Activated CD8-positive, alpha-beta memory T cell treated with anti-CD3 and anti-CD28 coated beads, Interleukin-2, amount 10 ng/mL, durations not matched to agents 7 days and 5 days (primary cell): ENCODE measurements at places on chromosomes 13 and 19.

- no peak overlapping the region for H3K4me3 ChIP-seq
- DNase-seq: no peak
- H3K27ac ChIP-seq: no peak overlapping the region
- H3K36me3 ChIP-seq: no peaks in the 10 kb centered on the region
- no peaks in the 10 kb centered on the region for H3K27me3 ChIP-seq
Measured at GRCh38 chr13:108752276-108752675, 122.9 kb downstream of the MYO16 start.

- H3K4me3 ChIP-seq: no peak overlapping the region
- no peaks in the 10 kb centered on the region for H3K4me1 ChIP-seq
- H3K27ac ChIP-seq: no peak overlapping the region
- DNase-seq: no peak
- H3K36me3 ChIP-seq: peaks cover 17% of the 10 kb centered on the region
Measured at GRCh38 chr13:95073747-95074311, 227.4 kb downstream of the ABCC4 start.

DNA sequence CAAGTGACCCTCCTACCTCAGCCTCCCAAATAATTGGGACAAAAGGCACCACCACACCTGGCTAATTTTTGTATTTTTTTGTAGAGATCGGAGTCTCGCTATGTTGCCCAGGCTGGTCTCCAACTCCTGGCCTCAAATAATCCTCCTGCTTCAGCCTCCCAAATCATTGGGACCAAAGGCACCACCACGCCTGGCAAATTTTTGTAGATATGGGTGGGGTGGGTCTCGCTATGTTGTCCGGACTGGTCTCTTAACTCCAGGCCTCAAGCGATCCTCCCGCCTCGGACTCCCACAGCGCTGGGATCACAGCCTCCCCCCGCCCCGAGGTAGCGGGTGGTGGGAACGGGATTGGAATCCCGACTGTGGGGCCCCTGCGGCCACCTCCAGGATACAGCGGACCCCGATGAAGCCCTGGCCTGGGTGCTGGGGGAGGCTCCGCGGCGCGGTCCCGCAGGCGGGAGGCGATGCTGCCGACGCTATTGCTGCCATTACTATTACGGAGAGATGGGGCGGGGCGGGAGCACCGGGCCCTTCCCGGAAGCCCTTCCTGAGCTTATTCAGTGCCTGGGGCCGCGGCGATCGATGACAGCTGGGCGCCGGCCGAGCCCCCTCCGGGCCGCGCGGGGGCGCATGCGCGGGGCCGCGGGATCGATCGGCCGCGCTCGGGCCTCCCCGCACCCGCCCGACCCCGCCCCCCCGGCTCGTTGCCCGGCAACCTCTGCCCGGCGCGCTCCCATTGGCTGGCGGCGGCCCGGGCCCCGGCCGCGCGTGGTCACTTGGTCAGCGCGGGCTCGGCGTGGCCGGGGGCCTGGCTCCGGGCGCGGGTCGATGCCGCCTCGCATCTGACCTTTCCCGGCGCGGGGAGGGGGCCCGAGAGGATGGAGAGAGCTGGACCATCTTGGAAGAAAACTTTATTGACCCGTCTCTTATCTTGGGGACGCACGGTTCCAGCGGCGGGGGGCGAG lies 27.9 kb upstream of the ONECUT3 start:
- H3K4me3 ChIP-seq: no peak overlapping the region
- H3K4me1 ChIP-seq: peaks cover 3% of the 10 kb centered on the region
- no peak overlapping the region for H3K27ac ChIP-seq
- DNase-seq: peak; percentile 57
- H3K36me3 ChIP-seq: no peaks in the 10 kb centered on the region

DNA sequence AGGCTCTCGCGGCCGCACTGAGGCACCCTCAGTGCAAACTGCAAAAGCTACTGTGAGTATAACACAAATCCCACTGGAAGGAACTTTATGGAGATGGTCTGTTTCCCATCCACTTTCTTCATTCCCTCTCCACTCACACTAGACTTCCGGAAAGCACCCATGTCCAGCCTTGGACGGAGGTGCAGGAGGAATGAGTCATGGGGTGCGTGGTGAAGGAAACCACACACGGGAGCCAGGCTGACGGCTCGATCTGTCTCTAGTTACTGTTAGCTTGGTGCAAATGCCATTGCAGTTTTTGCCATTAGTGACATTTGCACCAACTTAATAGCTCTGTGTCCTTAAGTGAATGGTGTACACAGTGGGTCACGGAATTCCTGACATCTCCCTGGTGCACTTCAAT lies 14.6 kb downstream of the NLRP8 start:
- no peaks in the 10 kb centered on the region for H3K36me3 ChIP-seq
- no peaks in the 10 kb centered on the region for H3K4me1 ChIP-seq
- H3K27me3 ChIP-seq: no peaks in the 10 kb centered on the region

GRCh38 chr13:36297366-36298338 lies at the start of gene CCDC169:
Gene CCDC169, minus strand, starts transcription at chr13:36297814. Its CDS starts 95 bp downstream, at chr13:36297719.
- peaks cover 3% of the 10 kb centered on the region for H3K4me1 ChIP-seq
- H3K4me3 ChIP-seq: peak within 1 kb of the TSS; percentile 74
- H3K27ac ChIP-seq: no peak within 1 kb of the TSS
- DNase-seq: peak; percentile 60
- H3K27me3 ChIP-seq: peaks cover 37% of the 10 kb centered on the region
- H3K36me3 ChIP-seq: no peaks in the 10 kb centered on the region

- H3K27ac ChIP-seq: no peak overlapping the region
- peaks cover 6% of the 10 kb centered on the region for H3K27me3 ChIP-seq
- no peaks in the 10 kb centered on the region for H3K36me3 ChIP-seq
- DNase-seq: no peak
- H3K4me1 ChIP-seq: peaks cover 8% of the 10 kb centered on the region
Measured at GRCh38 chr13:41991936-41992335, 31.0 kb upstream of the VWA8 start.

- H3K4me1 ChIP-seq: no peaks in the 10 kb centered on the region
- H3K27me3 ChIP-seq: no peaks in the 10 kb centered on the region
- H3K36me3 ChIP-seq: no peaks in the 10 kb centered on the region
- no peak overlapping the region for H3K4me3 ChIP-seq
- DNase-seq: no peak
- no peak overlapping the region for H3K27ac ChIP-seq
Measured at GRCh38 chr13:34310539-34310938, 492.6 kb downstream of the RFC3 start.

GRCh38 chr13:93227878-93228642 lies 1.5 kb downstream of the GPC6 start:
- H3K4me1 ChIP-seq: no peaks in the 10 kb centered on the region
- H3K36me3 ChIP-seq: peaks cover 2% of the 10 kb centered on the region
- H3K4me3 ChIP-seq: no peak overlapping the region
- H3K27me3 ChIP-seq: peaks cover 50% of the 10 kb centered on the region
- no peak overlapping the region for H3K27ac ChIP-seq

- H3K36me3 ChIP-seq: no peaks in the 10 kb centered on the region
- DNase-seq: no peak
- no peak overlapping the region for H3K4me3 ChIP-seq
- no peaks in the 10 kb centered on the region for H3K27me3 ChIP-seq
Measured at GRCh38 chr13:113063091-113063491, 42.5 kb upstream of the F7 start.

DNA sequence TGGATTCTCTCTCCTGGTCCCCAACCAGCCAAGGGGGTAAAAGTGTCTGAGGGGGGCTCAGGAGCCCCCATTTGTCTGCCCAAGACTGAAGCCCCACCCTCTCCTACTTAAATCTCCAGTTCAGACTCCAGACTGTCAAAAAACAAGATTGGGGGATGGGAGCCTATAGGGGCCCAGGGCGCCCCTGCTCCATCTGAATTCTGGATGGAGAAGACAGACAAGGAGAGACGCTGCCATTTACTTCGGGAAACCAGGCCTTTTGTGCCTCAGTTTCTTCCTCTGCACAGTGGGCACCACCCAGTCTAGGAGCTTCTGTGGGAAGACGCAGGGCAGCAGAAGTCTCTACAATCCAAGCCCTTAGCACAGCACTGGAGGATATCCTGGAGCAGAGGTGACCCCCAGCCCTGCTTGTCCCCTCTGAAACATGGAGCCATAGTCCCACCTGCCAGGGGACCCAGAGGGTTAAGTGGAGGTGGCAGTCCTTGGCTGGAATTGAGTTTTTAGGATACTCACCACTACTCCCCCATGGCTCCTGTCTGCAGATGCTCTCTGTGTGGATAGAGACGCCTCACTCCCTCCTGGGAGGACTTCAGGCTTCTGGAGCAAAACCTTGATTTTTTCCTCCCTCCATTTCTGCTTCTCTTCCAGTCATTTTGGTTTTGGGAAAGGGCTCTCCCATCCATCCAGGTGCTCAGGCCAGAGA lies 1.7 kb upstream of the CRLF1 start:
- H3K4me3 ChIP-seq: no peak overlapping the region
- peaks cover 73% of the 10 kb centered on the region for H3K27me3 ChIP-seq
- H3K36me3 ChIP-seq: no peaks in the 10 kb centered on the region
- DNase-seq: no peak
- H3K4me1 ChIP-seq: peaks cover 9% of the 10 kb centered on the region

GRCh38 chr13:109214393-109214792 lies 572.0 kb downstream of the IRS2 start:
- H3K27ac ChIP-seq: no peak overlapping the region
- no peaks in the 10 kb centered on the region for H3K27me3 ChIP-seq
- H3K4me1 ChIP-seq: no peaks in the 10 kb centered on the region

GRCh38 chr19:42816894-42817293 lies 51.4 kb upstream of the PSG8 start:
- H3K4me1 ChIP-seq: no peaks in the 10 kb centered on the region
- no peak overlapping the region for H3K4me3 ChIP-seq
- no peaks in the 10 kb centered on the region for H3K27me3 ChIP-seq
- no peak overlapping the region for H3K27ac ChIP-seq

DNA sequence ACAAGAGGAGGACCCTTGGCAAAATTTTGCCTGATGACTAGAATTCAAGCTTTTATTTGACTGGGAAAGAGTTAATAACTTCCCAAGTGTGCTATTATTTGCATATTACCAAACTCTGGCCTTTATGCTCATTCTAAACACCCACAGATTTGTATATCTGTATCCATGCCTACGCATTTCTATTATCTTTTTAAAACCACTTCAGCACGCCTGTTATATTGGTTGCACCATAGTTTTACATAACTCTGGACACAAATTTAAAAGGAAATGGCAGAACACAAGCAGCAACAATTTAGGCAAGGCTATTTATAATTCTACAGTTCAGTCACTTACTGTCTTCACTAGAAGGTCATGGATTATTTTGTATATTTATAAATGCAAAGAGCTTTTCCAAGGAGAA lies 3.7 kb upstream of the RASL11A start:
- no peak for DNase-seq
- no peak overlapping the region for H3K4me3 ChIP-seq
- peaks cover 4% of the 10 kb centered on the region for H3K36me3 ChIP-seq
- peaks cover 12% of the 10 kb centered on the region for H3K27me3 ChIP-seq
- H3K27ac ChIP-seq: no peak overlapping the region

- H3K27me3 ChIP-seq: peaks cover 19% of the 10 kb centered on the region
- no peak for DNase-seq
- H3K4me3 ChIP-seq: no peak overlapping the region
- H3K36me3 ChIP-seq: peaks cover 7% of the 10 kb centered on the region
- no peak overlapping the region for H3K27ac ChIP-seq
- peaks cover 15% of the 10 kb centered on the region for H3K4me1 ChIP-seq
Measured at GRCh38 chr13:48896312-48896711, 79.4 kb upstream of the FNDC3A start.

DNA sequence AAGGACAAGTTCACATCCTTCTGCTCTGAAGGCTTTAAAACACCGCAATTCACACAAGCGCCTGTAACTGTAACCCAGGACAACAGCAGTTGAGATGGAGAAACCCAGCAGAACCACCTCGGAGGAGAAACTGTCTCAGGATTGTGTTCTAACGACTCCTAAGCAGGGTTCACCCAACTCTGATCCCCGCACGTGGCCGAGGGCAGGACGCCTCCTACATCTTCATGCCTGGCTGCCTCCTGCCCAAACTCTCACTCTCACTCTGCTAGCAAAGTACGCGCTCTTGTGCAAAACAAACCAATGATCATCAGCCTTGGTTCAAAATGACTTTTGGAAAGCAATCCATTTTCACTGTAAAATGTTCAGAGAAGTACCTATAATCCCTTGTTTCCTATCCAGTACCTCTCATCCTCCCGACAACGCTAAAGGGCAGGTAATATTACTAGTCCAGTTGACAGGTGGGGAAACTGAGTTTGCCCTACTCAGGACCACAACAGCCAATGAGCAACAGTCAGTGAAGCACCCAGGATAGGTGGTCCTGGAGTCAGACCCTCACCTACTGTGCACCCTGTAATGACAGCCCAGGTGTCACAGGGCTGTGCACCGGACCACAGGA lies 25.6 kb downstream of the EPS15L1 start:
- peaks cover 14% of the 10 kb centered on the region for H3K36me3 ChIP-seq
- peaks cover 61% of the 10 kb centered on the region for H3K4me1 ChIP-seq
- H3K4me3 ChIP-seq: no peak overlapping the region
- no peaks in the 10 kb centered on the region for H3K27me3 ChIP-seq
- peak overlapping the region; percentile 26 for H3K27ac ChIP-seq

DNA sequence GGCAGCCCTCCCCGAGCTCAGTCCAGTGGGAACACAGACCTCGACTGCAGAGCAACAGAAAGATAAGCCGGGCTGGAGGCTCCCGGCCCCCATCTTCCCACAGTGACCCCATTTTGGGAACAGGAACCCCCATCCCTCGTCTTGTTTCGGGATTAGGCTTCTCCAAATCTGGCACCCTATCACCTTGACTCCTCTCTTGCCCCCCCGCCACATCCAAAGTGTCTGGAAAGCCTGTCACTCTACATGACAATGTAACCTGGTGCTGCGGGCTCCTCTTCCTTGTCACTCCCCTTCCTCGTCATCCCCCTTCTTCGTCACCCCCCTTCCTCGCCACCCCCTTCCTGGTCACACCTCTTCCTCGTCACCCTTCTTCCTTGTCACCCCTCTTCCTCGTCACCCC lies 10.1 kb downstream of the PAK4 start:
- no peak for DNase-seq
- H3K4me3 ChIP-seq: no peak overlapping the region
- no peaks in the 10 kb centered on the region for H3K36me3 ChIP-seq
- no peaks in the 10 kb centered on the region for H3K27me3 ChIP-seq

- H3K4me1 ChIP-seq: no peaks in the 10 kb centered on the region
- no peak for DNase-seq
- H3K4me3 ChIP-seq: no peak overlapping the region
- H3K36me3 ChIP-seq: no peaks in the 10 kb centered on the region
Measured at GRCh38 chr19:47691090-47691489, 22.1 kb upstream of the EHD2 start.

DNA sequence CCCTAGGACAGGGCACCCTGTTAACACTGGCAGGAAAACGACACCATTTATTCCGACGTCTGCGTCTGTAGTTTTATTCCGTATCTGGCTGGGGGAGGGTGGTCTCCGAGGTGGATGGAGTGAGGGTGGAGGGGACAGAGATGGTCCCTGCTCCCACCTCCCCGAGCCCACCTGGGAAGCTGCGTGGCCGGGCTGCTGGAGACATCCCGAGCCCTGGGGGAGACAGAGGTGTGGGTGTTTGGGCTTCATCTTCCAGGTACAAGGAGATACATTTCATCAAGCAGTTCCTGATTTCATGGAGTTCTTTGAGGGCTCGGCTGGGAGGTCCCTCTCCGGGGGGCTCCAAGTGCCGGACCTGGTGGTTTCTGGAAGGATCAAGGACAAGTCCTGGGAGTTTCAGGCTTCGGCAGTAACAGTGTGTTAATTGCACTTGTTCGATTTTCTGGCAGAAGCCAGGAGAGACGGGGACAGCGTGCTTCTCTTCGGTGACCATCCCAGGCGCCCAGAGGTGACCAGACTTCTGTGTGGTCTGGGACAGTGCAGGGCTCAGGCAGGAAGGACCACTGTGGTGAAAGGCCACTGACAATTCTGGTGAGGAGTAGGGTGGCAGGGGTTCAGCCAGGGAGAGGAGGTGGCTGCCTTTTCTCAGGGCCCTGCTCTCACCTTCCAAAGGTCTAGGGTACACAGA lies 20.1 kb upstream of the MKNK2 start:
- H3K4me3 ChIP-seq: no peak overlapping the region
- no peak overlapping the region for H3K27ac ChIP-seq
- peaks cover 9% of the 10 kb centered on the region for H3K4me1 ChIP-seq
- H3K36me3 ChIP-seq: peaks cover 39% of the 10 kb centered on the region
- no peak for DNase-seq
